HT-29 (cell line): ENCODE measurements at places on chromosomes 4 and X. TPM values are rescaled to one million over a fixed set of nuclear protein-coding genes. Genes with fewer than 3 reads are reported as not detected.

DNA sequence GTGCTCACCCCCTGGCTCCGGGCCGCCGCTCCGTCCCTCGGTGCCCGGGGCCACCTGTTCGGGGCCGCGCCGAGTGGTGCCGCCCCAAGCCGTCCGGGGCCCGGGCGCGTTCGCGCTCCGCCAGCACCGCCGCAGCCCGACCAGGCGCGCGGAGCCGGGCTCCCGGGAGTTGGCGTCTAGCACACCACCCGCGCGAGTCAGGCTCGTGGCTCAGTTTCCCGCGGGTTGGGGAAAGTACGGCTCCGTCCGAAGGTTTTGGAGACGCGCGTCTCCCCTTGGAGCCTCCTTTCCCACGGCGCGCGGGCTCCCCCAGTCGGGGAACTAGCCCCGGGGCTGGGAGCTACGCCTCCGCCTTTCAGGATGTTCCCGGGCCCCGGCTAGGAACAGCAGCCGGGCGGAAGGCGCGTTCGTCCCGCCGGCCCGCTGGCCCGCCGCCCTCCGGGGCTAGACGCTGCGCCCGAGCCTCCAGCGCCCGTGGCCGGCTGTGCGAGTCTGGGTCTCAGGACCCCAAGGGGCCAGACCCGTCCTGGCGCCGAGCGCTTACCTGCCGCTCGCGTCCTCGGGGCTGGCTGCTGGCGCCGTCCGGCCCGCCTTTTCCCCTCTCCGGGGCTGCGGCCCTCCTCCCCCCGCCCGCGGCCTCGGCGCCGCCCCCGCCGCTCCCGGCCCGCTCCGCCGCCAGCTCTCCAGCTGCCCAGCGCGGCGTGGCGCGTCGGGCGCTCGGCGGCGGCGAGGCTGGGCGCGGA lies at the start of gene ADGRG2:
Gene ADGRG2 (minus strand): TSS at position 571 of the 743 bp plus-strand sequence. CDS start 53,634 bp downstream, outside the sequence.
- no peak for DNase-seq

- DNase-seq: no peak
Measured at GRCh38 chr4:174860588-174860987, 31.5 kb upstream of the GLRA3 start.

Gene ADAM29
- not detected in 2 replicates for total RNA-seq

Gene TBL1X
- total RNA-seq: 10.4 and 14.1 TPM in 2 replicates

DNA sequence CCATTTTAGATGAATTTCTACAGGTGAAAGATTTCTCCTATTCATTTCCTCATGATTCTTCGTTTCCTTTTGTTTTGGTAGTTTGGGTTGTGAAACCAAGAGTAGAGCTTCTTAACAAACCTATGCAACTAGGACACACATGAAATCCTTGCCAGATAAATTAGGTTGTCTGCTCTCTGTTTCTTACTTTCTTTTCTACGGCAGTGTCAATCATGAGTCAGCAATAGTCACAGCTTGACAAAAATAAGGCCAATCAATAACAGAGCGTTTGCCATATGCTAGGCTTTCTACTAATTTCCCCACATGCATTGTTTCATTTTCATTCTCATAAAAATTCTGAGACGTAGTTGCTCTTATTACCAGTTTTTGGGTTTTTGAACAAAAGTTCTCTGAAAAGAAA lies 20.3 kb downstream of the CLRN2 start:
- DNase-seq: no peak

DNA sequence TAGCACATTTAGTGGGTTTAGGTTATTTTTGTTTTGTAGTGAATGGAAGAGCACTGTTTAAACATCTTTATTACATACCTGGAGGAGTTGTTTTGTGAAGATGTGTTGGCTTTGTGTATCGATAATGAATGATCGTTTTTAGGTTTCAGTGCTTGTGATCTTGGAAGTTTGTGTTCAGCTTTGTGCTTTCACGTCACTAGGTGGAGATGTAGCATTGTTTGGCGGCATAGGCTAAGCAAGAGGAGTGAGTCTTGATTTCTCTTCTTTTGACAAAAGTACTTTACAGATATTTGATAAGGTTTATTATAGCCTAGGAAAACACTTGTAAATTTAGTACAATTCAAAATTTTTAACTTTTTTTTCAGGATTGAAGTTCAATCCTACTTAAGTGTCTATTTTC lies 50.4 kb downstream of the PDK3 start:
- no peak for DNase-seq

GRCh38 chr4:118718511-118719170 lies 33.4 kb downstream of the METTL14 start:
- DNase-seq: no peak

- DNase-seq: no peak
Measured at GRCh38 chrX:41377624-41378023, 43.7 kb downstream of the DDX3X start.

DNA sequence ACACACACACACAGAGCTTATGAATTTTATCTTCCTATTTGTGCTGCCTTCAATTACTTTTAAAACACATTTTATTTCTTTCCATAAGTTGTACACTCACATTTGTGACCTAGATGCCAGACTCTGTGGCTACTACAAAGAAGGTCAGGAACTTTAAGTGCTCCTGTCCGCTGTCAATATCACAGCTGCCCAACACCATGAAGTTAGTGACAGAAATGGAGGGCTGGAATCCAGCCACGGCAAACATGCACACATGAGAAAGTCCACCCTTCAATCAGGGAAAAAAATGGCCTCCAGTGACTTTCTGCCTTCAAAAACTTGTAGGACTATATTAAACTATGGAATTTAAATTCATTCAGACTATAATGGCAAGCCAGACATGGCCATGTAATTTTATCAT lies 334.4 kb upstream of the FSTL5 start:
- DNase-seq: no peak

Gene DACH2
- not detected in 2 replicates for total RNA-seq

Gene TRMT44
- total RNA-seq: 26.8 and 34.0 TPM in 2 replicates

DNA sequence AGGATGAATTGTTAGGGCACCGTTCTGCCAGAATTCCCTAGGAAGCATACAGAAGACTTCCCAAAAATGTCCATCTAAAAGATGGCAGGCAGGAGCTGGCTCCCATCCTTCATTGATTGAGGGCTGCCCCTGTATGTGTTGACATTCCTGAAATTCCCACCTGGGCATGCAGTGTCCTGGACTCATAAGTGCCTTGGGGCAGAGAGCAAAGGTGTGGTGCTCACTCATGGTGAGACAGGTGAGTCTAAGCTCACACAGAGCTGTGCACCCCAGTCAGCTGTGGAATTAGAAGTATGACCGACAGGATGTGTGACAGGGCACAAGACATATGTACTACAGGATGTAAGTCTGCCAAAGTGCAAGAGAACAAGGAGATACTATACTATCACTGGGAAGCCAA lies 271.9 kb downstream of the MID1IP1 start:
- no peak for DNase-seq

DNA sequence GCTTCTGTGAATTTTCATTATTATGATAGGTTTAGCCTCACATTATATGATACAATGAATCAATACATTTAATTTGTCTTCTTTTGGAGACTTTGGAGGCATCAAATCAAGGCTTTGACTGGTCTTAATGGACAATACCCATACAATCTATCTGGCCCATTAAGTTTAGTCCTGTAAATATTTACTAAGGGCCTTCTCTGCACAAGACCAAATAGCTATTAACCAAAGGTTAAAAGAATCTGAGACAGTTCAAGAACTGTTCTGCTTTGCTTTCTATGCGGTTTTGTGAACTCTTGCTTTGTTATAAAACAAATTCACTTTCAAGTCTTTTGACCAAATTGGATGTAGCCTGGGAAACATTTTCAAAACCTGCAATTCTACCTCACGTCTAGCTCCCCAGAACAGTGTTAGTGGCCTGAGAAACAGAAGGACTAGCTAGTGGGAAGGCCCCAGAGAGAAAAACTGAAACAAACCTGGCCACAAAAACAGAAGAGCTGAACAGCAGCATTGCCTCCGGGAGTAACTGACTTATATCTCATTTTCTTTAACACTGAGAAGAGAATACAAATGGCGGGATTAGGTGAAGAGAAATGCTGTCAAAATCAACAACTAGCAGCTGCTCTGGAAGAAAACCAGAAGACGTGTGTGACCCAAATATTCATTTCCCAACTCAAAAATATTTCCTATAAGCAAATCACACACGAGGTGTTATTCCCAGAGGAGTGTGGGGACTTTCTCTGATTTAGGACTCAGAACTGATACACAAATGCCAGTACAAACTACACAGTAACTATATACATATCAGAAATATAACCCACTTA lies 548 bp downstream of the TLR1 start:
- DNase-seq: no peak

GRCh38 chr4:52643190-52643589 lies 15.9 kb downstream of the USP46 start:
- no peak for DNase-seq

DNA sequence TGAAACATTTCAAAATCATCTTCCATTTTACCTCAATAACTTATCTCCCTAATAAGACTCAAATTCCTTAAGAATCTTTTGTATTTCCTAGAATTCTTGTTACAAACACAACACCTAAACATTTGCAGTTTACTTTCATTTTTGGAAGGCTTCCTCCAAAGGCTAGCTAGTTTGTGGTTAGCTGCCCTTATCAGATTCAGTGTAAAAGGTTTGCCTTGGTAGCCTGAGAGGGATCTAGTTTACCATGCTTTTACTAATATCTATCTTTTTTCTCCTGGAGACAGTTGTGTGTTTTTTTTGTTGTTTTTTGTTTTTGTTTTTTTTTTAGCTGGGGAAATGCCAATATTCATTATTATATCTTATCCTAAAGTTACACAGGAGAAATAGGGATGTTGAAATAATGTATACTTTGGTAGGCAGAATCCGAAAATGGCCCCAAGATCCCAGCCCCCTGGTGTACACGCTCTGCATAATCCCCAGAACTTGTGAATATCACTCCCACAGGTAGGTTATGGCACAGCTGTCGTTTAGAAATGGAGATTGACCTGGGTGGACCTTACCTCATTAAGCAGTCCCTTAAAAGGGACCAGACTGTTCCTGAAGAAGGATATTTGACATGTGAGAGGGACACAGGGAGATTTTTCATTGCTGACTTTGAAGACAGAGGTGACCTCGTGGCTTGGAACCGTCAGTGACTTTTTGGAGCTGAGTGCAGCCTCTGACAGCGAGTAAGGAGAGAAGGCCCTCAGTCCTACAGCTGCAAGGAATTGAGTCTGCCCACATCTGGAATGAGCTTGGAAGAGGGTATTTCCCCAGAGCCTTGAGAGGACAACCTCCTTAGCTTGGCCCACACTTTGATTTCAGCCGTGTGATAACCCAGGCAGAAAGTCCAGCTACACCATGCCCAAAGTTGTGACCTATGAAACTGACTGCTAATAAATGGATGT lies 33.4 kb downstream of the SEPTIN11 start:
- DNase-seq: no peak

Gene SLC10A4
- total RNA-seq: not detected in 2 replicates

DNA sequence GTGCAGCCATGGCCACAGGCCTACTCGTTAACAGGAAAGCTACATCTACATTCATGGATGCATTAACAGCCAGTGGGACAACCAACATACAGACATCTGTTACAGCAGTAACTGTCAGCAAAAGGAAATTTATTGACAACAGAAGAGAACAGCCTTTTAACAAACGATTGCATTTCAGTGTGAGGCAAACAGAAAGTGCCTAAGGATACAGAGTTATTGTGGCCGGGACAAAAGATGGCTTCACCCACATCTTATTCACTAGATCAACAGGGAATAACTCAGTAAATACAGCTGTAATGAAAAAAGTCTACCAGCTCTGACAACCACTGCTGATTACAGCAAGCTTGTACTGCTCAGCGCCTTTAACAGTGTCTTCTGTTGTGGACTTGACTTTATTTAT lies 61.5 kb upstream of the TBL1X start:
- no peak for DNase-seq

Gene HMX1
- not detected in 2 replicates for total RNA-seq

Gene CYTL1
- not detected in 2 replicates for total RNA-seq

- DNase-seq: no peak
Measured at GRCh38 chrX:4936315-4936714, 1222.9 kb upstream of the PRKX start.

- DNase-seq: no peak
Measured at GRCh38 chr4:119666653-119667091, 38.1 kb upstream of the PDE5A start.

Gene TRAM1L1
- not detected in 2 replicates for total RNA-seq

- DNase-seq: no peak
Measured at GRCh38 chr4:87209182-87209581, 11.2 kb downstream of the KLHL8 start.

Gene XK
- total RNA-seq: 4.0 and 4.9 TPM in 2 replicates

Gene TMPRSS11F
- total RNA-seq: not detected in 2 replicates

GRCh38 chrX:1451251-1451660 lies 1.5 kb downstream of the ASMTL start:
- no peak for DNase-seq

- no peak for DNase-seq
Measured at GRCh38 chr4:142512161-142512560, 333.9 kb downstream of the INPP4B start.

Gene ASB9
- total RNA-seq: 0.34 and 1.1 TPM in 2 replicates

DNA sequence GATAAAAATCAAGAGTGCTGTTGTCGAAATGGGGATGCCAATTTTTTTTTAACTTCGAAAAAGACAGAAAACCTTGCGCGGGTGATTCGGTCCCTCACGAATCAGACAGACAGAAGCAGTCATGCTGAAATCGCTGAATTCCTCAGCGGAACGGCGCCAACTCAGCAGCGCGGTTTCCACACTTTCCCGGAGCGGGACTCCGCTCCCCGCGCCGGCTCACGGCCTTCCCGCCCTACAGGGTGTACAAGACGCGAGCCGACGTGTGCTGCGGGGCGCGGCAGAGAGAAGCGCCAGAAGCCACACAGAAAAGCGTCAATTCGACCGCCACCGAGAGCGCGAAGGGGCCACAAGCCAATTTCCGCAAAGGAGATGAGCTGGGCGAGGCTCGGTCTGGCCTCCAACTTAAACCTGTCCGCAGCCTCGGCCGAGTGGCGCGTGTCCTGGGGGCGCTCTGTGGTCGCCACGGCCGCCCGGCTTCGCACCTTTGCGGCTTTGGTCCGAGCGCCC lies 1.3 kb downstream of the NEXMIF start:
- no peak for DNase-seq

Gene USP17L26
- total RNA-seq: not detected in 2 replicates

- DNase-seq: no peak
Measured at GRCh38 chr4:83563998-83564397, 28.1 kb downstream of the GPAT3 start.

DNA sequence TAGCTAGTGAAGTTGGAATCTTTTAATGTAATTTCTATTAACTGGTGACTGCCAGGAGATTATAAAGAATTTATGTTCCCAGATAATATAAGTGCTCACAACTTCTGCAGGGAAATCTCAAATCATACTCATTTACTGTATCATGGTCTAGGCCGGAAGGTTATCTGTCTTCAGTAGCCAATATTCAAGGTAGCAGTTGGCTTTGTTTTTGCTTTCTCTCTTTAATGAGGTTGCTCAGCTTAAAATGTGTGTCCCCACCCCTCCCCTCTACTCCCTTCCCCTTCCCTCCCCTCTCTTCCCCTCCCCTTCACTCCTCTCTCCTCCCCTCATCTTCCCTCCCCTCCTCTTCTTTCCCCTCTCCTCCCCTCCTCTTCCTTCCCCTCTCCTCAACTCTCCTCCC lies 117.6 kb downstream of the HPGD start:
- no peak for DNase-seq
